GM23248 (cell line): ENCODE measurements at places on chromosomes 6 and 20. TPM values are rescaled to one million over a fixed set of nuclear protein-coding genes. Genes with fewer than 3 reads are reported as not detected.

GRCh38 chr6:111080698-111081097, 6.6 kb upstream of the SLC16A10 start:
- DNase-seq = no peak

GRCh38 chr6:1596088-1596852, 13.4 kb upstream of the FOXC1 start:
- peak; percentile 62 for DNase-seq

DNA sequence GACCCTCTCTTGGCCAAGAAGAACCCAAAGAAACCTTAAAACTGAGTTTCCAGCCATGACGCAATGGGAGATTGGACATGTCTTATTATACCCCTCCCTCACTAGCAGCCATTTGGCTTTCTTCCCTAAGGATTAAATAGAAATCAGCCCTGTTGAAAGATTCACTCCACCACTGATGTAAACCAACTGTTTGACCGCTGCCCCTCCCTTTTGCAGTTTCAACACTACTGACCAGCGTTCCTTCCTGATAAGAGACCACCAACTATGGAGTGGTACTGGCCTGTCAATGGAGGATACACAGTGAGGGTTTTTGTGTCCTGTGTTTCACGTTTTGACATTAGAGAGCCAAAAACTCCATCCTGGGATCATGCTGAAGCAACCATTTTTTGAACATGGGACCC, 53.2 kb upstream of the CD2AP start:
- no peak for DNase-seq

The CAPN11 gene
- under 0.01 TPM in 1 of 2 replicates, not detected in the other for total RNA-seq

The C4A gene
- 4.8 and 5.3 TPM in 2 replicates for total RNA-seq
